ENCODE measurements at places on chromosomes 12 and 14.

DNA sequence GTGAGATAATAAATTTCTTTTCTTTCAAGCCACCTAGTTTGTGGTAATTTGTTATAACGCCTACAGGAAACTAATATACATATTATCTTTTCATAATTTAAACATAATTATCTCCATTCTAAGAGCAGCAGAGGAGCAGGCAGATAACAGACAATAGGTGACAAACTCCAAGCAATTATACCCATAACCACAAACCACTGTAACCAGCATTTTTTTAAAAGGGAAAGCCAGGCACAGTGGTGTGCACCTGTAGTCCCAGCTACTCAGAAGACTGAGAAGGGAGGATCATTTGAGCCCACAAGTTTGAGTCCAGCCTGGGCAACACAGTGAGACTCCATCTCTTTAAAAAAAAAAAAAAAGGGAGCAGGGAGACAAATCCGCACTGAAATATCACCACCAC, 54.9 kb downstream of the ATF7 start:
- no peak for DNase-seq

GRCh38 chr12:62301080-62301798, 41.0 kb downstream of the USP15 start:
- DNase-seq = no peak

- DNase-seq = no peak
Measured at GRCh38 chr12:124464830-124465229, 102.6 kb downstream of the NCOR2 start.

- DNase-seq = no peak
Measured at GRCh38 chr14:43674273-43674672, 832.8 kb downstream of the FSCB start.

DNA sequence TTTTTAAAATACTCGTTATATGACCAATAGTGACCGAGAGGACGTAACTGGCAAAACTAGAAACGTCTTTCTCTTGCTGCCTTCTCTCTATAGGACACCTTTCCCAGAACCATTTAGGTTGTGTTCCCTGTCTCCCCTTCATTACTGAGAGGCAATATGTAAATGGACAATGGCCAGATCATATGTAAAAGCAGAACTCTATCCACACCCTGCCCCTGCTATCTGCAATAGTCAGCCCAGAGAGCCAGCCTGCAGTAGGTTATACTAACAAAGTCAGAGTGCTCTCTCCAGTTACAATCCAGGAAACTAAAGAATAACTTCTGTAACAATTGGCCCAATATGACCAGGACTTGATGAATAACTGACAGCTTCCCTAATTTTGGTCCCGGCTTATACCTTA, 216.8 kb downstream of the ANO6 start:
- no peak for DNase-seq

- no peak for DNase-seq
Measured at GRCh38 chr14:99872786-99873440, 79.7 kb downstream of the EML1 start.

GRCh38 chr12:50065726-50066310, 8.4 kb downstream of the ASIC1 start:
- no peak for DNase-seq

GRCh38 chr14:75723716-75724115, 62.7 kb downstream of the TTLL5 start:
- DNase-seq = no peak

- DNase-seq = no peak
Measured at GRCh38 chr12:121788176-121788818, 5.2 kb downstream of the RHOF start.

DNA sequence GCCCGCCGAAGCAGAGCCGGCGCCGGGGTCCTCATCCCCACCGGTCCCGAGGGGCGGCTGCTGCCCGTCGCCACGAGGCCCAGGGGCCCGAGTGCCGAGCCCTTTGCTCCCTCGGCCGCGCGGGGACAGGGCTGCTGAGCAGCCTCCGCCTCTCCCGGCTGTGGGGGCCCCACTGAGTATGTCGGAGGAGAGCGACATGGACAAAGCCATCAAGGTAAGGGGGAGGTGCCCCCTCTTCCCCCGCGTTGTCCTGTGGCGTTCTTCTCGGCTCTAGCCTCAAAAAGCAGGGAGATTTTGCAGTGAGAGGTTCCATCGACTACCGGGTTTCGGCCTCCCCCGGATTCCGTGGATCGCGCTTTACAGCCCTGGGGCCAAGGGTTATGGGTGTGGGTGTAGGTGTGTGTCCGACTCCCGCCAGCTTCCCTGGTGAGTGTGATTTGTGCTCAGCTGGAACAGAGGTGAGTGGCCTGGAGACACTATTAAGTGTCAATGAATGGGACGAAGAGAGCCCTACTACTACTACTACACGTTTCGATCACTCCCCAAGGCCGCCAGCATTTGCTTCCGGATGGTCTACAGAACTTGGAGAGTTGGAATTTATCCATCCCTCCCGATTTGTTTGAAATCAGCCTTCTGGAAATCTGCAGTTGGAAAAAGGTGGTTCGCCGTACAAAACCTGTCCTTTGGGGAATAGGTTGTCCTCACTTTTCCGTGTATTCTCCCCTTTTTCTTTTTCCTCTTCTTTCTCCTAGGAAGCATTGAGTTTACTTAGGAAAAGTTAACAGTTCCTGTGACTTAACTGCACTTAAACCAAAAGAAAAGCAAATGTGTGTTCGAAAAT, 748 bp downstream of the MAPKAPK5 start:
- DNase-seq = peak; percentile 28

DNA sequence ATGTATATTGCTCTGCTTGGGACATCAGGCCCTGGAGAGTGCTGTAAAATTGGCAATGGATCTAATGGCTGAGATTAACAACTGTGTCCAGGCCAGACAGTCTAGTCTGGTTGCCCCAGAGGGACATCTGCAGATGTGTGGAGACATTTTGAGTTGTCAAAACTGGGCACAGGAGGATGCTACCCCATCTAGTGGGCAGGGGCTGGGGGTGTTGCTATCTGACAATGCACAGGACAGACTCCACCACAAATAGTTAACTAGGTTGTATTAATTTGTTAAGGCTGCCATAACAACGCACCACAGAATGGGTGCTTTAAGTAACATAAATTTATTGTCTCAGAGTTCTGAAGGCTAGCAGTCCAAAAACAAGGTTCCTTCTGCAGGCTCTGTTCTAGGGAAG, 302.5 kb upstream of the AMIGO2 start:
- DNase-seq = no peak

DNA sequence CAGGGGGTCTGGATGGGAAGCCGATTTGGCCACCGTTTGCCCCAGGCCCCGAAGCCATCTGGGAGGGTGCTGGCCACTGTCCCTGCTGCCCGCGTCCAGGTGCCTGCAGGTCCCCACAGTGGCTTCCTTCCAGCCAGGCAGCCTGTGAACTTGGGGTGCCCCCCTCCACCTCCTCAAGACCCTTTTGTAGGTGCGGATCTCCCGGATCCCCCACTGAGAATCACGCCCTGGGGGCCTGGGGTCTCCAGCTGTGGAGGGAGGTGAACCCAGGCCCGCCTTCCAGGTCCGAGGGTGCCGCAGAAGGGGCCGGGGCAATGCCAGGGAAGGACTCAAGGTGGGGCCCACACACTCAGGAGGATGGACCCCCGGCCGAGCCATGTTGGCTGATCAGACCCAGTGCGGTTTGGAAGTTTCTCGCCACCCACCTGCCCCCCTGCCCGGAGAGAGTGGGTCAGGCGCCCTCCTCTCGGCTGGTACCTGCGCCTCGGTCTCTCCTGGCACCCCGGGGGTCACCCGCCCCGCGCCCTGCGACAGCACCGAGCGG, 1.7 kb downstream of the MMP17 start:
- DNase-seq = no peak

DNA sequence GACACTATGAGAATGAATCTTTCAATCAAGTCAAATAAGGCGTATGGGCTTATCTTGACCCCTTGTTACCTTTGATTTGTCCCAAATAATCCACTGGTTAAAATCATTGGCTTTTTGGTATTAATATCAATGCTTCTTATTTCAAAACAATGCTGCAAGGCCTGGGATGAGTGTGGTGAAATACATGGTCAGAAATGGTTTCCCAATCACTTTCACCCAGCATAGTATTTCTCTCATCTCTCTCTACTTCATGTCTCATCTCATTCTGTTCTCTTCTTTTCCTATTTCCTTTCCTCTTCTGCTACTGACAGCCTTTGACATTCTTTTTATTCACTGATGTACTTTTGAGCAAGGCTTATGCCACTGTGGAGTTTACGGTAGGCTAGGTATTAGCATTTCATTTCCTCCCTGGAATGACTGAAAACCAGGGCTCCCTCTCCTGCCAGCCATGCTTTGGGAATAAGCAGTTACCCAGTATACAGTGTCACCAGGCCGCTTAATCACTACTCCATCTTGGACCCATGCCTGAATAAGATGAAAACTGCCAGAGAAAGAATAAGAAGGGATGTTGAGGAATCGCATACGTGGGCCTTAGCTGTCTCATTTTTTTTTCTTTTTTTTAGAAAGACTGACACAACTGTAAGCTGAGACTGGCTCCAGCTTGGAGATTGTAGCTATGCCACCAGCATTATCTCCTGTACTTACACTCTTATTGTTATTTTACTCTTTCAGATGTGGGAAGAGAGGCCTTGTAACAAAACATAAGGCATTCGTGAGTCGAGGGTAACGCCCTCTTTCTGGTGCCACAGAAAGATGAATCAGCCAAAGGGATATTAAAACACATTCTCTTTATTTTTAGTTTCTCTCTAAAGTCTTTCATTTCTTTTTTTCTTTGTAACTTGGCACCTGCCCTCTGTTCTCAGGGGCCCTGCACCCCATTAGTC, 53.5 kb downstream of the IGF1 start:
- DNase-seq = no peak

DNA sequence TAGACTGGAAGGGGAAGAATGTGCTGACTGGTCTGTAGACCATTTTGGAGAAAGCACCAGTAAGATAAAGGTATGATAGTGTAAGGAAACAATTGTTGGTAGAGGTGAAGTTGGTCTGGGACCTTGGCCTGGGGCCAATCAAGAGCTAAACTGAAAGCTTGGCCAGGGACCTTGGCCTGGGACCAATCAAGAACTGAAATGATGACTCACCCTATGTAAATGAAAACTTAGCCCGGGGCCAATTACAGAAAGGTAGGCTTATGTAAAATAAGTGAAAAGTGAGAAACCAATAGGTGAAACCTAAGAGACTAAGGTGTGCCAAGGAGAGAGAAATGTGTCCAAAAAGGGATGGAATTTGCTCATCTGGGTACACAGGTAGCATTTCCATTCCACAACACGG, 776.0 kb downstream of the C12orf50 start:
- DNase-seq = no peak

- DNase-seq = no peak
Measured at GRCh38 chr12:77686760-77687159, 143.9 kb upstream of the NAV3 start.

DNA sequence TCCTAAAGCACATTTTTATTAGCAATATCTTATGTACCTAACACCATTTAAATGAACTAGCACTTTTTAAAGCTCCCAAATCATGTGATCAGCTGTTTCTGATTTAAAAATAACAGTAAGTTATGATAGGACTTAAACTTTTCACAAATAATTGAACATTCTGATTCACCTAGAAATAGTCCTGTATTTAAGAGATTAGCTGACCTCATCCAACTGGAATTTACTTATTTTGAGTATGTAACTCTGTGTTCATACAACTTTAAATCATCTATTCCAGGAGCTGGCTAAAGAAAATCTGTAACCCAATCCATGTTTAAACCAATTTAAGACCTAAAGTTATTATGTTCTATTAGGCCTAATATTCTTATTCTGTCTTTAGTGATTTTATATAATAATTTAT, 184.3 kb downstream of the CCDC91 start:
- DNase-seq = peak; percentile 5

- peak; percentile 53 for DNase-seq
Measured at GRCh38 chr14:73269729-73270531, 32.6 kb downstream of the PAPLN start.

DNA sequence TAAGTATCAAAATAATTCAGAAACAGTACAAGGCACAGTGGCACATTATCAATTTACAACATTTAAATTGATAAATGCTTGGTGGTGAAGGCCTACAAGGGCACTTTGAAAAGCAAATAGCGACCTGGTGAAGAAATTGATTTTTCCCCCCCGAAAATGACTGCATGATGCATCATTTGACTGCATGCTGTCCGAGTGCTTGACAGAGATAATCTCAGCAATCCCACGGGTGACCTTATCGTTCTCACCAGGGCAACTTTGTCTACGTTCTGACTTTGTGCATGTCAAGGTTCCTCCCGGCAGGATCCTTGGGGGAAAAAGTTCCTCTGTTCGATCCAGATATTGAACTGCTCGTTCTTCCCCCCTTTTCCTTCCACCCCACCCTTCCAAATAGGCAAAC, 384.8 kb downstream of the EGLN3 start:
- DNase-seq = no peak

DNA sequence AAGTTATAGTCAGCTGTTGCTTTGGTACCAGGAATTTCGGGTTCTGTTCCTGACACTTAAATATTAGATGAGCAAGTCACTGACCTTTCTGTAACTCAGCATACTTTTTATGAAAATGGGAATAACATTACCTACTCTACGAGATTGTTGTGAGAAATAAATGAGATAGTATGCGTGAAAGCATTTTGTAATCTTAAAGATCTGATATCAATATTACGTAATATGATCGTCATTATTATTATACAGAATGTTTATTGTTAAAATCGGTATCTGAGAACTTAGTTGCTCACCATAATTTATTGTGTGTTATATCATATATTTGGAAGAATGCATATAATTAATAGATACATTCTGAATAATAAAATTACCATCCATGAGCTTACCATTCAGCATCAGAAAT, 6.1 kb upstream of the NECAP1 start:
- no peak for DNase-seq

DNA sequence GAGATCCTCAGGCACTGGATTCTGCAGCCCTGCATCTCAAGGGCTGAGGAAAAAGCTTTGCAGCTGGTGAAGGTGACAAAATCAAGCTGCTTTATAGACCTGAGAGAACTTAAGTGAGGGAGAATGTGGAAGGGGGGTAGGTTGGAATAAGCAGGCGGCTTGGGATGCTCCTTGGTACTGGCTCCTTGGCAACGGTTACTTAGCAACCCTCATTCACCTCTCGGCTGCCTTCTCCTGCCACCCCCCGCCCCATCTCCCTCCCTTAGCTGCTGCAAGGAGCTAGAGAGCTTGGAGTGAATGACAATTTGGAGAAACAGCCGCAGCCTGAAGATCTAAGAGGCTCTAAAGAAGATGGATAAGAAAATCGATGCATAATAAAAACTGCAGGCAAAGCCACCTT, 44.1 kb upstream of the CISTR start:
- DNase-seq = no peak

GRCh38 chr12:5309654-5310053, 122.3 kb upstream of the NTF3 start:
- DNase-seq = no peak
